Psoas muscle (tissue), 8 donors: ENCODE measurements at places on chromosomes 6 and 20. TPM values are rescaled to one million over a fixed set of nuclear protein-coding genes. Genes with fewer than 3 reads are reported as not detected.

GRCh38 chr6:152378169-152378568 lies 259.0 kb downstream of the SYNE1 start:
- peak overlapping the region; percentile 95 for H3K27ac ChIP-seq
- H3K4me3 ChIP-seq, result peak overlapping the region; percentile 67
- no peak for DNase-seq
- H3K27me3 ChIP-seq, result no peaks in the 10 kb centered on the region

The MACROD2 gene
- total RNA-seq, result 4.8 TPM

The SLC22A2 gene
- 0.49 TPM for total RNA-seq

DNA sequence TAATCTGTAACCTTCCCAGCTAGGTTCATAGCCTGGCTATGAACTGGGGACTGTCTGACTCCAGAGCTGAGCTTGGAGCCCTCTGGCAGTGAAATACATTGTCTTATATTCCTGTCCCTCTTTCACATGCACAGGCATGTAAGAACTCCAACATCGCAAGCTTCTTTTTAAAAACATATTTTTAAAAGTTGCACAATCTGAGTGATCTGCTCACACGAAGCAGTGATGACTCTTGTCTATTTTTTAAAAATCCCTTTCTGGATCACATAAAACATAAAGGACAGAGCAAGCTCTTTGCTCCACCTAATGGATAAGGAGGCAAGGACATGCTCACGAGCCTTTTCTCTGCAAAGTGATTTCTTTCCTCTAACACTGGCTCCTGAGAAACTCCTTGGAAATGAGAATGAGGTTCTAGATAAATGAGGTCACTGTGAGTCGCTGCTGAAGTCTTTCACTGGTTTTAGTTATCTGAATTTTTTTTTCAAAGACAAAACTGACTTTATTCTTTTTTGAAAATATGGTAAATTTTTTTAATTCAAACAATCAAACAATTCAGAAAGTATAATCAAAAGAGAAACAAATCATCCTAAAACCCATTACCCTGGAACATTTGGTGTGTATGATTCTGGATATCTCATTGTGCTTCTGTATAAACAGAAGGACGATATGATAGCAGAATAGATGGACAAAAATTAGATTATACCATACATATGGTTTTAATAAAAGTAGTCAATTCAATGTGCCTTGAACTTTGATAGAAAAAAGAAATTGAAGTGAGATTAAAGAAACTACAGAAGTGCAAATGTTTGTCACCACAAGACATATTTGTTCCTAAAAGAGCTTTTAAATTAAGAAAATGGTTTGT lies 30.8 kb downstream of the IL20RA start:
- no peak overlapping the region for H3K27ac ChIP-seq
- no peak overlapping the region for H3K4me3 ChIP-seq
- DNase-seq, result no peak
- no peaks in the 10 kb centered on the region for H3K4me1 ChIP-seq
- H3K27me3 ChIP-seq, result peaks cover 3% of the 10 kb centered on the region

GRCh38 chr6:132275066-132275970 lies 126.0 kb downstream of the MOXD1 start:
- H3K27ac ChIP-seq, result no peak overlapping the region
- DNase-seq, result no peak
- H3K36me3 ChIP-seq, result no peaks in the 10 kb centered on the region
- no peaks in the 10 kb centered on the region for H3K27me3 ChIP-seq
- no peak overlapping the region for H3K4me3 ChIP-seq

DNA sequence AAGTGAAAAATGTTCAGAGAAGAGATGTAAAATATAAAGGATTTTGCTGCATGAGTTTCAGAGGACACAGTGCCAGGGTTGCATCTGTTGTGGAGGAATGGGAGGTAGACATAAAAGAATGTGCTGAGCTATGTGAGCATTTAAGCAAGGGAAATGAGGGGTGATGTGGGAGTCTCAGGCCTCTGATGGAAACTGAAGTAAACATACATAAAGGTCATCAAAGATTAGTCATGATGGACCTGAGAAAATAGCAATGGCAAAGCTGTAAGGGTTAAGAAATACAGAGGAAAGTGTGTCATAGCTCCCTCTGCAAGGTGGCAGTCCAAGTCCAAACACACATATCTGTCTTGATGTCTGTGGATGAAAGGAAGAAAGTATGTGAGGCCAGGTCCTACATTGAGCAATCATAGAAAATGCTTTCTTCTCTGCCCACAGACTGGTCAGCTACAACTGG lies 306.6 kb upstream of the ECI2 start:
- DNase-seq, result no peak
- H3K27ac ChIP-seq, result no peak overlapping the region
- H3K36me3 ChIP-seq, result no peaks in the 10 kb centered on the region
- H3K4me3 ChIP-seq, result no peak overlapping the region
- no peaks in the 10 kb centered on the region for H3K27me3 ChIP-seq
- no peaks in the 10 kb centered on the region for H3K4me1 ChIP-seq

DNA sequence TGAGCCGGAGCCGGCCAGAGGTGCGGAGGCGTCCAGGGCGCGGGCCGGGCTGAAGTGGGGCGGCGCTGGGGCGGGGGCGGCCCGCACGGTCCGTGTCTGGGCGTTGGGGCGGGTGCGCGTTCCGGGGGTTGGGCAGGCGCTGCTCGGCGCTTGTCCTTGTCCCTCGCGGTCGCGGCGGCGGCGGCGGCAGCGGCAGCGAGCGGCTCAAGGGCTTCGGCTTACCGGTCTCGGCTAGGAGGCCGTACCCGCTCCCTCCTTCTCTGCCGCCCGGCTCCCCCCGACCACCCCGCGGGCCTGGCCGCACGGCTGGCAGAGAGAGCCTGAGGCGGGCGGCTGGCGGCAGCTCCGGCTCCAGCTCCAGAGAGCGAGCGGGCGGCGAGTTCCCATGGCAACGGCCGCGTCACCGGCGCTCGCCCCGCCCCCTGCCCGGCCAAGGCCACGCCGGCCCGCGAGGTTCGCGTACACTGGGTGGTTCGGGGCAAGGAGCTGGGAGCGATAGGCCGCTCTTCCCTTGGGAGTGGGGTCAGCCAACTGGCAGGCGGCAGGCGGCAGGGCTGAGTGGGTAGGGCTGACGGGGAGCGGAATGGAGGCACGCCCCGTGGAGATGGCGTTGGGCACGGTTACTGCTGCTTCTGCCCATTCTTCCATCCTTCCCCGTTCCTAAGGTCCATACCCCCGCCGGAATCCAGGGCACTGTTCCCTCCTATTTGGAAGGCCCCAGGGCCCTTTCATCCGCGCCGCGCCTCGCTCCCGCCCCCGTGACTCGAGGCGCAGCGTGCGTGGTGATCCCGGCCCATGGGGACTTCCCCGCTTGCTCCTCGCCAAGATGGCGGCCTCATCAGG lies at the start of gene LRRC73:
LRRC73 (minus strand) TSS at position 363 of the 843 bp plus-strand sequence. CDS start 561 bp downstream, outside the sequence.
- peaks cover 9% of the 10 kb centered on the region for H3K27me3 ChIP-seq
- peaks cover 10% of the 10 kb centered on the region for H3K36me3 ChIP-seq
- peak within 1 kb of the TSS; percentile 30 for H3K27ac ChIP-seq
- DNase-seq, result peak; percentile 93
- H3K4me3 ChIP-seq, result peak within 1 kb of the TSS; percentile 87
- peaks cover 20% of the 10 kb centered on the region for H3K4me1 ChIP-seq

The ZBTB22 gene
- 8.8 TPM for total RNA-seq

DNA sequence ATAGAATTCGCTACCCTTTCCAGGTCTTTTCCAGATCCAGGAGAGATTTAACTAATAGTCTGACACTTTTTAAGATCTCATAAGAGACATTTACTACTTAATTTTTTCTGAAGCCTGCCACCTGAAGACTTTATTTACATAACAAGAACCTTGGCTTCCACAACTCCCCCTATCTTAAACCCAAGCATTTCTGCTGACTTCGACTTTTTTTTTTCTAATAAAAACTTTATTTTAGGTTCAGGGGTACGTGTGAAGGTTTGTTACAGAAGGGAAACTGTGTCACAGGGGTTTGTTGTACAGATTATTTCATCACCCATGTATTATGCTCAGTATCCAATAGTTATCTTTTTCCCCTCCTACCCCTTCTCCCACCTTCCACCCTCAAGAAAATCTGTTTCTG lies 64.9 kb upstream of the OR14J1 start:
- H3K27ac ChIP-seq, result no peak overlapping the region
- H3K27me3 ChIP-seq, result peaks cover 2% of the 10 kb centered on the region
- no peak for DNase-seq
- H3K36me3 ChIP-seq, result no peaks in the 10 kb centered on the region
